Nephron progenitor cell (in vitro differentiated cells): ENCODE measurements at places on chromosomes 4 and X.

DNA sequence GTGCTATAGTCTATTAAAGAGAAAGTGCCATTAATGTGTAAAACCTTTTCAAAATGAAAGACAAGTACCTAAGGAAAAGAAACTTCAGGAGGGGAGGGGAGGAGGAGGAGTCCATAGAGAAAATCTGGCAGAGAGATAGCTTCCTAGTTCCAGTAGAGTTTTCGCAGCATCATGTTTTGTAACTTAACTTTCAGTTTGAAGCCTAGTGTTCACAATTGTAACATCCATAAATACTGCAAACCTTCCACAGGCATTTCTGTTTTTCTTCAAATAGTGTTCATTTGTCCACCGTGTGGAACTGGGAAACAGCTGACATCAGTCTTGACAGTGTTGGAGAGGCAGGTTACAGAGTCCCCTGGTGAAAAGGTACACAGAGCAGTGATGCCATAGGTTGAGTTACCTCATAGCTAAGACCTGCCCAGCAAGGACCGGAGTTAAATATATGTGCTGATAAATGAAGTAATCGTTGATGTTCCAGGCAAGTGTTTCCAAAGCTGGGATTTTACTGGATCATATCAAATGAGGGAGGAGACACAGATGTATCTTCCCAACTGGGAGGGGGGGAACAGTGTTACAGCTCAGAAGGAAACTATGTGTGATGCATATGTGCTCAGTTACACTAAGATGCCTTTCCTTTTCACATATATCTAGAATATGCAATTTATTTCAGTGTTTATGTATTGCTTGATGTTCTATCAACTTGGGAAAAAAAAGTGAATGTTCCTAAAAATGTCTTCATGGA is 369.5 kb upstream of the FAM241A start:
- no peak for DNase-seq

DNA sequence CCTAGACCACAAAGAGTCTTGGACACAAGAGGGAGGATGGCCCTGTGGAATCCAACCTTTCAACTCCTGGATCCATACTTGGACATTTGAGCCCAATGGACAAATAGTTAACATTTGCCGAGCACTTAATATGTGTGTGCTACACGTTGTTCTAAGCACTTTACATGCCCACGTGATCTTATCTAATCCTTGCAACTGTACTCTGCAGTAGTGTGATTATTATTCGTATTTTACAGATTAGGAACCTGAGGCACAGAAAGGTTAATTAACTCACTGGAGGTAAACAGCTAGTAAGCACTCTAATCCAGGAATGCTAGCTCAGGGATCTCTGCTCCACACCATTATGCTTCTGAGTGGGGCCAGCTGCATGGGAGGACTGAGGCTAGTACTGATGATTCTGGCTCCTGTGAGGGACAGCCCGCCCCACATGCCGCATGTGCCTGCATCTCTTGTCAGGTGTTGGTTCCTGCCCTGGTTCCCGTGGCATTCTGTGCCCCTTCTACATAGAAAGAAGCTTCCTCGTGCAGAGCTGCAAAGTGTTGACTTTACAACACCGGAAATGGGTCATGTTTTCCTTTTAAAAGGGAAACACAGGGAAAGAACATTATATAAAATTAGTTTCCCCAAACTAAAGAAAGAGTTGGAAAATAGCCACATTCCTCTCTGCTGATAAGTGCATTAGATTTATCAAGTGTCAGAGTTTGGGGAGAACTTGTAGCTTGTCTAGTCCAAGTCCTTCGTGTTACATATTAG is 34.8 kb downstream of the PLAC1 start:
- DNase-seq, result no peak

GRCh38 chr4:143362349-143363046 is 25.8 kb downstream of the GAB1 start:
- DNase-seq, result no peak

DNA sequence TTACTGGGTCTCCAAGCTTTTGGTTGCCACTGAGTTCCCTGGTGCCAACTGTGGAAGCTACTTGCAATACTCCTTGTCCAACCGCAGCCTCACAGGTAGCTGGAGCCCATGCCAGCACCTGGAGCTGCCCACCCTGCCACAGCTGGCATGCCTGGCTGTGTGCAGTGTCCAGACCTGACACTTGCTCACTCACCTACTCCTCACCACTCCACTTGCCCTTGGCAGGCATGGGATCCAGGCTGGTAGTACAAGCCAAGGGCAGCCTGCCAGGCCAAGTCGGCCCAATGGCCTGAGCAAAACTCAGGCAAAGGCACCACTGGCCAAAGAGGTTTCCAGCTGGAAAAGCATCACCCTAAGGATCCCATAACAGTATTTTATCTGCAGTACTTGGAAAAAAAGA is 246.3 kb downstream of the PDGFC start:
- DNase-seq, result no peak

- DNase-seq, result no peak
These were observed 10.8 kb downstream of the DGKQ start for GRCh38 chr4:962231-963208.

GRCh38 chr4:14065406-14065805 is 437.9 kb upstream of the BOD1L1 start:
- no peak for DNase-seq

DNA sequence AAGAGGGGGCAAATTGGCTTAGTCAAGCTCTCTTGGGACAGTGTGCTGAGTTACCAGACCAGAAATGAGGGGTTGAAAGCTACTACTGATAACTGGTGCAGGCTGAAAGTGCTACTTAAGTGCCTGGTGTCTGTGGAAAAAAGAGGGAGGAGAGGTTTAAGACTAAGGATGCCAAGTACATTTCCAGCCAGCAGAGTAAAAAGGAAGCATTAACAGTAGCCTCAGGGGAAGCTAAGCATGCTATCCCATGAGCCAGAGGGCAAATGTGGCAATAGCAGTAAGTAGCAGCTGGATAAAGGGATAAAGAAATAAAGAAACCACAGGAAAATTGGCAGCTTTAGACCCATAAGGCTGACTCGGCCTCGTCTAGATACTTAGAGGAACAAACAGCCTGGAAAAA is 196.3 kb upstream of the MAB21L2 start:
- no peak for DNase-seq

DNA sequence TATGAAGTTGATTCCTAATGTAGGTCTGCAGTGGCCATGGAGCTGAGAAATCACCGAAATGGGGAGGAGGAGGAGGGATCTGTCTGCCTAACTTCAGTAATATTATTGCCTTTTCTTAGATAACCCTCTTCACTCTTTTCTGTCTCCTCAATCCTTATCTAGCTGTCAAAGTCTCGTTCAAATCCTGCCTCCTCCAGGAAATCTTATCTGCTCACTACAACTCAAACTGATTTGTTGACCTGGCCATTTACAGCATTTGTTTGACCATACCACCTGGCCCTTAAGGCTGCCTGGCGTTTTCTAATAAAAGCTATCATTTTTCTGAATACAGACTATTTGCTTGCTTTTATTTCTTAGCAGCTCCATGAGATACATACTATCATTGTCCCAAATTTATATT is 33.8 kb downstream of the GALNT7 start:
- DNase-seq, result no peak
